Glutamatergic neuron (in vitro differentiated cells): ENCODE measurements at places on chromosomes 11 and 22.

DNA sequence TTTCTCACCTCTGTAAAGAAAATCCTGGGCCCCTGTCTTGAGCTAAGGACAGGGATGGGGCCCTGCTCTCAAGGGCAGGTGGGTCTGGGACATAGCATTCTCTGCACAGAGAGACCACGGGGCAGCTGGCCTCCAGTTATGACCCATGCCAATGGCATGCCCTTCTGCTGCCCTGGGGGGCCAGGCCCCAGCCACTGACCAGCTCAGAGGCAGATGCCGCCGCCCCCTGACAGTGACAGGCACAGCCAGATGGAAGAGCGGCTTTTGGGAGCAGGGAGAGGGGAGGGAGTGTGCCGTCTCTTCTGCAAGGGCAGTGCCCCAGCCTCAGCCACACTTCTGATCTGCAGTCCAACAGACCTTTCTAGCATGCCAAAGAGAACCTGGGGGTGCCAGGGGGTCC lies 114.8 kb upstream of the NAV2 start:
- DNase-seq = no peak

GRCh38 chr11:102824556-102824955 lies 18.9 kb downstream of the MMP3 start:
- no peak for DNase-seq

DNA sequence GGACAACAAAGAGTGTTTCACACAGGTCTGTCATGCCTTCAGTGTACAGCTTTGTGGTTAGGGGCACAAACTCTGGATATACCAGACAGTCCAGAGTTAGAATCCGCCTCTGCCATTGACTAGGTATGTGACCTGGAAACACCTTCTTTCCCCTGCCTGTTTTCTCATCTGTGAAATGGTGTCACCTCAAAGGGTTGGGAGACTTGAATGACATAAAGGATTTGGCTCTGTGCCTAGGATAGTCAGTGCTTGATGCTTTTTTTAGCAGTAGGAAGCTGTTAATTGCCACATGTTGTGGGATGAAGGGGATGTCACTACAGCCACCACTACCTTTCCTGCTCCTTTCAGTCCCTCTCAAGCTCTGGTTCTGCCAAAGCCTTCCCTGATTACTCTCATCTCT lies 17.4 kb upstream of the LRRC55 start:
- no peak for DNase-seq

- DNase-seq = peak; percentile 9
Measured at GRCh38 chr11:2810411-2811205, 75.0 kb downstream of the CDKN1C start.

DNA sequence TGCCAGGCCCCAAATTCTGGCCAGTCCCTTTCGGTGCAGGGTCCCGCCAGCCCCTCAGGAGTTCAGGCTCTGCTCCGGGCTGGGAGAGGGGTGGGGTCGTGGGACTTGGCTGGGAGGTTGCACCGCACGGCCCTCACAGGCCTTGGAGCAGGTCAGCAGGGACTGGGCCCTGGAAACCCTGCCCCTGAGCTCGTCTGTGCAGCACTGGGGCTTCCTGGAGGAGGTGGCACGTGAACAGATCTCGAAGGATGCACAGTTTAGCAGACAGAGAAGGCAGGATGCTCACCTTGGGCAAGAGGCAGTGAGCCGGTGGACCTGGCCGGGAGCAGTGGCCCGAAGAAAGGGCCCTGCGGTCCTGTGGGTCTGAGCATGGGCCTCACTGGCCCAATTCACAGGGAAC lies 70.0 kb downstream of the WNT7B start:
- no peak for DNase-seq

GRCh38 chr11:108648528-108648885 lies 16.4 kb upstream of the DDX10 start:
- no peak for DNase-seq

- no peak for DNase-seq
Measured at GRCh38 chr11:123822032-123822431, 15.9 kb upstream of the OR6M1 start.

DNA sequence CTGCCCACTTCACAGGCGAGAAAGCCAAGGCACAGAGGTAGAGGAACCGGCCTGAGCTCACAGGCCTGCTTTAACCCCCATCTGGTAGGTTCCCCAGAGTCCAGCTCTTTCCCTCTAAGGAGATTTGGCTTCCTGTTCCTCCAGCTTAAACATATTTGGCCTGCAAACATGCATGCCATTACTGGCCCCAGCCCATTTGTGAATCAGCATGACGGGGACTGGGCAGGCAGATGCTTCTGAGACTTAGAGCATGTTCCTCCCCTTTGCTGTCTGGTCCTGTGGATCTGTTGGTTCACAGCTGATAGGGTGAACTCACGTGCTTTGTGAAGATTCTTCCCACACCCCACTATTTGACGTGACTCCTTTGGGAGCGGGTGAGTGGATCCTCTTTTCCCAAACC lies 12.6 kb downstream of the CHST1 start:
- no peak for DNase-seq

GRCh38 chr11:2739531-2740274 lies 39.9 kb upstream of the KCNQ1OT1 start:
- DNase-seq = no peak

- no peak for DNase-seq
Measured at GRCh38 chr11:97110376-97110775, 720.6 kb downstream of the JRKL start.

- DNase-seq = no peak
Measured at GRCh38 chr11:78595436-78596130, 20.9 kb upstream of the NARS2 start.

GRCh38 chr22:23781065-23781464 lies 5.7 kb upstream of the SMARCB1 start:
- DNase-seq = no peak

DNA sequence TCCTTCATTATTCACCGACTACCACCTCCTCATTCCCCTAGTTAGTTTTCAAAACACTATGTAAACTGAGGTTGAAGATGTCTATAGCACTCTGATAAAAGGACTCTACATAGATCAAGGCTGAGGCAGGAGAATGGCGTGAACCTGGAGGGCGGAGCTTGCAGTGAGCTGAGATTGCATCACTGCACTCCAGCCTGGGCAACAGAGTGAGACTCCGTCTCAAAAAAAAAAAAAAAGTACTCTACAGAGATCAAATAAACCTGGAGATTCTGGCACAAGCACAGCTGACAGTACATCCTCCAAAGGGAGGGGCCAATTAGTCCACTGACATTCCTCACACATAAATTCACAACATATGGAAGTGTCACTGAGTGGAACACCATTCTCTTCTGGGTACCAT lies 31.0 kb downstream of the TSG101 start:
- DNase-seq = no peak

GRCh38 chr22:33687464-33687863 lies 232.8 kb downstream of the LARGE1 start:
- no peak for DNase-seq

- DNase-seq = no peak
Measured at GRCh38 chr11:126698576-126698975, 302.0 kb downstream of the KIRREL3 start.
